ENCODE measurements at places on chromosomes 1 and 21.

DNA sequence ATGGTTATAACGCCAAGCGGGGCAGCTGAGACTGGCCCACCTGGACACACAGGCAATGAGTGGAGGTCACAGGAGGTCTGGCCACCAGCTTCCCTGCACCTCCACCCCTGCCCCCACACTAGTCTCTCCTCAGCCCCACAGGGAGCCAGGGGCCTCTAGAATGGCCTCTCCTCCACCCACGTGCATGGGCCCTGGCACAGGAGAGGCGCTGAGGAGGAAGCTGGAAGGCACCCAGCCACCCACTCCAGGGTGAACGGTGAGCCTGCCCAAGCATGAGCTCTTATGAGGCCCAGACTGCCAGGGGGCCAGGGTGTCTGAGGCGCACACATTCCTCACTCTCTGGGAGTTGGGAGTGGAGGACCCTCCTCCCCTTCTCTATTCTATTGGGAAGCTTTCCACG, 22.2 kb downstream of the LRP8 start:
- no peak for DNase-seq

DNA sequence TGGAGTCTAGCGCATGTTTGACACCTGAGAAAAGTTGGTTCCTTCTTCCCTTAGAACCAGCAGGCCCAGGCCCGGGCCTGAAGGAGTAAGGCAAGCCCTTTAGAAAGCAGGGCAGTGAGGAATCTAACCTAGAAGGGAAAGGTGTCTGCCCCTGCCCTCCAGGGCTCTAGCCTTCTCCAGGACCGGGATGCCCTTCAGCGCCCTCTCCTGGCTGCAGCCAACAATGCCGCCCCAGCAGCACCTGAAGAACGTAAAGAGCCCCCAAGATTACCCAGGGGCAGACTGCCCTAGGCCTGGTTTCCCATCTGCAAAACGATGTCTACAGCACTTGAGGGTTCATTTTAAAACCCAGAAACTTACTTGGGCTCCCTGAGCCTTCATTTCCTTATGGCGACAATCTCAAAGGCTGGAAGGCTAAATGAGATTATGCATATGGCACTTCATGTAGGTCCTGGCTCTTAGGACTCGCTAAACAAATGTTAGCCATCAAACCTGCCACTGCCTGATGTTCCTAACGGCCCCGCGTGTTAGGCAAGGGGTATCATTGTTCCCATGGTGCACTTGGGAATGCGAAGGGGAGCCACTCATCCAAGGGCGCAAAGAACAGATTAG, 106.7 kb upstream of the KLHDC7A start:
- peak; percentile 52 for DNase-seq

DNA sequence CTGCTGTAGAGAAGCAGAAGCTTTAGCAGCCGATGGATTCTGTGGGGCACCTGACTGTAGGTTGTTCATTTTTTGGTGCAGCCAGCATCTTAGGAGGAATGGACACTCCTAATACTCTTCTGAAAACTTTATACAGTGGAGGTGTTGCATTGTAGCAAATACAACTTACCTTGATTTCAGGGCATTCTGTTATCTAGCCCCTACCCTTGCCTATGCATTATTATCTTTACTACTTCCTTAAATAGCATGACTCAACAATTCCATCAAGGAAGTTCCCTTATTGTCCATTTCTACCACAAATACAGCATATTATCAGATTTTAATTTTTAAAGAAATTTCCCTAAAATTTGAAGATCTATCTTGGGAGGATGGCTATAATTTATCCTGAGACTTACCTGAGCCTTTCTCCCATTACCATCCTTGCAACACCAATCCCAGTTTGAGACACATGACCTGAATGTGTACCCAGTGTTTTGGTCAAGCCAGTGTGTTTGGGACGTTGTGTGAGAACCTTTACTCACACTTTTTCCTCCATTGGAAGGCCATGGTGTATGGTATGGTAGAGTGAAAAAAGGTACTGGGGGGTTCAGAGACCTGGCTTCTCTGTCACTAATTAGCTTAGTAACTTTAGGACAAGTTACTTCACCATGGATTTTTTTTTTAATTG, 9.2 kb downstream of the POU2F1 start:
- no peak for DNase-seq

GRCh38 chr1:204984499-204984898, 58.5 kb upstream of the CNTN2 start:
- DNase-seq: no peak

DNA sequence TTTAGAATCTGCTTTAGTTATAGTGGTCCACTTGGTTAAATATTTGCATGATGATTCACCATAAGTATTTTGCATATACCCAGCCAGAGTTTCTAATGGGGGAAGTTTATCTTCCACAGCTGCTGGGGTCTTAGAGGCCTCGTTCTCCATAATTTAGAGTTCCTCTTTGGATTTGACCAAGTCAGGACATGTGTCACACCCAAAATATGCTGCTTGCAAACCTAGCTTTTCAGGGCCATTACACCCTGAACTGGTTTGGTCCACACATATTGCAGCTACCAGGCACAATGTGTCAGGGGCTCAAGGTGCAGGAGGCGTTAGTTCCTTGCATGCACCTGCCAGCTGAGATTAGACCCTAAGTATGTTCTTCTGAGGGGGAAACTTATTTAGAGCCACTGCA, 17.1 kb upstream of the FMO4 start:
- DNase-seq: no peak

- no peak for DNase-seq
Measured at GRCh38 chr1:6918925-6919511, 133.8 kb downstream of the CAMTA1 start.

- DNase-seq: no peak
Measured at GRCh38 chr1:206419250-206419649, 51.0 kb upstream of the IKBKE start.

- DNase-seq: no peak
Measured at GRCh38 chr21:45976701-45977311, 4.8 kb upstream of the COL6A1 start.

- no peak for DNase-seq
Measured at GRCh38 chr1:209696673-209697072, 8.0 kb upstream of the HSD11B1 start.

DNA sequence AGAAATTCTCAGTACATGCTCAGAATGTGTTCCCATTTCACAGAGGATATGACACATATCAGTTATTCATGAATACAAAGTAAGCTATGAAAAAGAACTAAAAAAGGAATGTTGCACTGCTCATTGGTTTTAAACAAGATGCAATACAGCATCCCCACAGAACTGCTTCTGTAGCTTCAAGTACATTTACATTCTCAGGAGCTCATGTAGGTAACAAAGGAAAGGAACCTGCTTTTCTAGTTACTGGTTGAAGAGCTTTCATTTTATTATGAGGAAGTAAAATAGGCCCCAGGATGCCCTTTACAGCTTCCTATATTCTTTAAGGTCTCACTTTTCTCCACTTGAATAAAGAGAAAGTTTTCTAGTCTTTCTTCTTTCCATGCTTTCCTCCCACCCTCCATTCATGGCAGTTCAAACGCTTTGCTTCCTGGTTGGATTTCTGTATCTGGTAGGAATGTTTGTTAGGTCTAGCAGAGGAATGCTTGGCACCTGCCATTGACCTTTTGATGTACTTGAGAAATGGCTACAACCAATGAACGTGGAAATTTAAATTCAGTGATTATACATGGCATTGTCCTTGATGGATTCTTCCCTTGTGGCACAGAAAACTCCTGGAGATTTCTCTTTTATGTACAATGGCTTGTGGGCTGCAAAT, 27.1 kb upstream of the KCNK2 start:
- DNase-seq: no peak

DNA sequence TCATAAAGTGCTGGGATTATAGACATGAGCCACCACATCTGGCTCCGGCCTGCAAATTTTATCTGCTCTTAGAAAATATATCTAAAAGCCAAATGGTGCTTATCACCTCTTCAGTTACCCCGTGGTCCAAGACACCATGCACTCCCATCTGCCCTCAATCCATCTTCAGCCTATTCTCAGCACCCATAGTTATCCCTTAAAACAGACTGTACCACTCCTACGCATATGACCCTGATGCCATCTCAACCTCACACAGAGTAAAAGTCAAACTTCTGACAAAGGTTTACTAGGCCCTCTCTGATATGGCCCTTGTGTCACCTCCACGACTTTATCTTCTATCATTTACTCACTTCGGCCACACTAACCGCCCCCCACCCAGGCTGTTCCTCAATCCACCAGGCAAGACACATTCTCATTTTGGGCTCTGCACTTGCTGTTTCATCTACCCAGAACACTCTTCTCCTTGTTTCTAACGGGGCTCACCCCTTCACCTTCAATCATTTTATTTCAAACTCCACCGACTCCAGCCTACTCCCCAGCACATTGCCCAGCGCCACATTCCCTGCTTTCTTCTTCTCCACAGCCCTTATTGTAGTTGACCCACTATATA, 33.0 kb downstream of the USP48 start:
- DNase-seq: no peak

DNA sequence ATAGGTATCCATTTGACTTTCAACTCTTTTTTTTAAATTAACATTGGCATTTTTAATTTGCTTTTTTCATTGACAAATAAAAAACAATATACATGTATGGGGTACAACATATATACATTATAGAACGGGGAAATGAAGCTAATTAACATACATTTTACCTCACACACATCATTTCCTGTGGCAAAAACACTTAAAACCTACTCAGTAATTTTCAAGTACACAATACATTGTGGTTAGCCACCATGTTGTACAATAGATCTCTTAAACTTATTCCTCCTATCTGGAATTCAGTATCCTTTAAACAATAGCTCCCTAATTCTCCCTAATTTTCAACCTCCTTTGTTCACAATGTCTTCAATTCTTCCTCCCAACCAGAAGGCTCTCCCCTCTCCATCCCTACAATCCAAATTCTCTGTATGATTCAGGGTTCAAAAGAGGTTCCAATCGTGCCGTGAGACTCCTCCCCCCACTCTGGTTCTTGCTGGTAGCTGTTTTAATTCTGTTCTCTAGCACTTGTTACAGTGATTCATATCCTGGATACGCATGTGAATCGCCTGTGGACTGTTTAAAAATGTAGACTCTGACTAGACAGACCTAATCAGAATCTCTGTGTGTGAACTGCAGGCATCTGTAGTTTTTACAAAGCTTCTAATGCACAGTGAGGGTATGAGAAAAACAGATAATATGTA, 87.6 kb upstream of the DUSP10 start:
- DNase-seq: no peak

DNA sequence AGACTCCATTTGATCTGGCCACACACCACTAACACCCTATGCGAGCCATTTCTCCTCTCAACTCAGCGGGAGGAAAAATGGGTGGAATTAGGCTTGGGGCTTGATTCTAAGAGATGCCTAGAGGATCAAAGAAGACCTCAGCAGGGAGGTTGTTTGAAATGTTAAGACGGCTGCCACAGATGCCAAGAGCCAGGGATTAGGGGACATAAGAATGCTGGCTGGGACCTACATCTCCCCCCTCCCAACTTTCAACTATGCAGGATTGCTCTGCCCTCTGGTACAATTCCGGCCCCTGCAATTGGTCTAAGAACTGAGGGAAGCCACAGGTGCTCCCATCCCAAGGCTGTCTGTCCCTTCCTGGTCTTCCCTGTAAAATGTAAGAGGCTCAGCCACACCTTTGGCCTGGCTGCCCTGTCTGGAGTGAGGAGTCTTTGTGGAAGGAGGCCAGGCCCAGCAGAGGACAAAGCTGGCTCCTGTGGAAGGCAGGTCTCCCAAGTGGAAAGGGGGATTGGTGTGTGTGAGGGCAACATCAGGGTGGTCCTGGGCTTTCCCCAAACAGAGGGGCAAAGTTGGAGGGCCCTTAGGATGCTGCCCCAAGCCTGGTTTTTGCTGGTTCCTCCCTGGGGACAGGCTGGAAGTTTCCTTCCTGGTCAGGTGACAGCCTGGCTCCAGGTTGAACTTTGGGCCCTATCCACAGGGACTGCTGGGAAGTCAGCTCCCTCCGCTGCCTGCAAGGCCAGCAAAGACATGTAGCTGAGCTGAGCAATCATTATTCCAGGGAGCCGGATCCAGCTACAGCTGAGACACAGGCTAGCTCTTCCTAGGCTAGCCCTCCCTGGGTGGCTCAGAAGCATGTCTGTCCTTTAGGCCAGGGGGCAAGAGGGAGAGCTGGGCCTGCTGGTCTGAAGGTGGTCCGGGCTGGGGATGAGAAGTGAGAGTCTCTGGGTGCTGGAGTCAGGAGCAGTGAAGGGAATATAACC, 34.5 kb upstream of the SYNC start:
- DNase-seq: peak; percentile 71

GRCh38 chr21:45354970-45355369, 50.0 kb upstream of the COL18A1 start:
- DNase-seq: no peak

DNA sequence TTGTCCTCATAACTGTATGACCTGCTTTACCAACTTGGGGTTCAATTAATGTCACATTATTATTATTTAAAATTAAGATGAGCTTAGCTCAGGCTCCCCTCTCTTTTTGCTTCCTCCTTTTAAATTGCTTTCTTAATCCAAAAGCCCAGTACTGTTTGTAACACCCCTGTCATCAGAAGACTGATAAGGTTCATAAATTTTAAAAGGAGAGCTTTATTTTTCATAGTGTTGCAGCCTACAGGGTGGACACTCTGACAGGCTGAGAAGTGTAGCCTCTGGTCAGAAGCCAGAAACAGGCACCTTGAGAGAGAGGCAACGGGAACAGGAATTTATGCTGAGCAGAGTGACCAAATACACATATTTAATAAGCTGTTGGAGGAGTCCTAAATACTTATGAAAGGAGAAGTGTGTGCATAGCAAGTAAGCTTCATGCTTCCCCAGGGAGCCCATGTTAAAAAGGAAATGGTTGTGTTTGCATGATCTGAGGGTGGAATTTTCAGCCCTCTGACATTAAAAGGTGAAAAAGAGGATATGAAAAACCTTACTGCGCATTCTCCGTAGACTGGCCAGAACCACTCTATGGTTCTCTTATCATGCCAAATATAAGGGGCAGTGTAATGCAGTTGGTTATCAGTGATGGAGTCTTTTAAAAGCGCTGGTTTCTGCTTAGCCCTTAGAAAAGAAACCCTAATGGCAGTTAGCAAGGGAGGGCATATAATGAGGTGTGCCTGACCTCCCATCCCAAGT, 30.5 kb upstream of the FGGY start:
- DNase-seq: no peak

- no peak for DNase-seq
Measured at GRCh38 chr1:111615870-111616715, 3.5 kb upstream of the RAP1A start.

- peak; percentile 46 for DNase-seq
Measured at GRCh38 chr1:7218210-7218832, 433.1 kb downstream of the CAMTA1 start.

GRCh38 chr1:19762175-19762779, 37.4 kb downstream of the TMCO4 start:
- DNase-seq: peak; percentile 23
